Stimulated activated CD4-positive, alpha-beta T cell treated with anti-CD3 and anti-CD28 coated beads, TNF-alpha, amount 100 ng/mL, for 48 hours (primary cell): ENCODE measurements at places on chromosomes 12 and 14.

GRCh38 chr12:110957652-110958051, 37.3 kb upstream of the MYL2 start:
- DNase-seq = no peak

- DNase-seq = no peak
Measured at GRCh38 chr14:93033084-93033982, 82.4 kb downstream of the ITPK1 start.

- no peak for DNase-seq
Measured at GRCh38 chr14:25052385-25052784, 2.4 kb upstream of the STXBP6 start.

DNA sequence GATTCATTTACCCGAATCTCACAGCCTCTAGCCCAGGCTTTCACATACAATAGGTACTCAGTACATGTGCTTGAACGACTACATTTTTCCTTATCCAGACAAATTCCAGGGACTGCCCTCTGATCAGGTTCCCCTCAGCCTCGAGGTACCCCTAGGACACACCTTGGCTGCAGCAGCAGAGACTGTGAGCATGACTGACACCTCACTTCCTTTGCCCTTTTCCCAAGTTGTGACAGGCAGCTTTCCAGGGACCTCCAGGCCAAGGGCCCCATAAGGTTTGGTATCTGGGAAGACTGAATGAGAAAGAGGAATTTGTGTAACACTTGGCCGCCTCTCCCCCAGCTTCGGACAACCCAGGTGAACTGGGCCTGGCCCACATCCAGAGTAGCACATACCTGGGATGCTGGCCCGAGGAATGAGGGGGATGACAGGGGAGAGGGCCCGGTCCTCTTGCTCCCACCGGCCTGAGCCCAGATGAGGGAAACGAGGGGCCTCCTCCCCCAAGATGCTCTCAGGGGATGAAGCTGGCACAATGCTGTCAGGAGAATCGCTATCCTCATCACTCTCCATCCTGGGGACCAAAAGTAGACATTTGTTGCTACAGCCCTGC, 10.2 kb upstream of the PRKAG1 start:
- DNase-seq = no peak

GRCh38 chr12:3810016-3810370, 57.1 kb upstream of the CRACR2A start:
- DNase-seq = no peak

DNA sequence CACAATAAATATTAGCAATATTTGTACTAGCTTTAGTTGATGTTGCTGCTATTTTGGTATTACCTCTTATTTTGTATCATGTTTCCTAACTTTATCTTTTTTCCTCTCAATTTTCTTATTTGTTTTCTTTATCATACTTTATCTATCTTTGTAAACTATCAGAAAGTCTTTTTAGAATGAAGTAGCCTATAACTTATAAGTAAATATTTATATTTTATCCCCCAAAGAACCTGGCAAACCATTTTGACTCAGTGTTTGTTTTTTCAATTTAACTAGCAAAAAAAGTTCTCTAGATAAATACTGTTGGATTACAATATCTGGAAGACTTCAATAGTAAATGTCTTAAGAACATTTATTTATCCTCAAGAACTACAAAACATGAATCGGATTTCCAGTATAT, 135.7 kb upstream of the PDZRN4 start:
- DNase-seq = no peak

DNA sequence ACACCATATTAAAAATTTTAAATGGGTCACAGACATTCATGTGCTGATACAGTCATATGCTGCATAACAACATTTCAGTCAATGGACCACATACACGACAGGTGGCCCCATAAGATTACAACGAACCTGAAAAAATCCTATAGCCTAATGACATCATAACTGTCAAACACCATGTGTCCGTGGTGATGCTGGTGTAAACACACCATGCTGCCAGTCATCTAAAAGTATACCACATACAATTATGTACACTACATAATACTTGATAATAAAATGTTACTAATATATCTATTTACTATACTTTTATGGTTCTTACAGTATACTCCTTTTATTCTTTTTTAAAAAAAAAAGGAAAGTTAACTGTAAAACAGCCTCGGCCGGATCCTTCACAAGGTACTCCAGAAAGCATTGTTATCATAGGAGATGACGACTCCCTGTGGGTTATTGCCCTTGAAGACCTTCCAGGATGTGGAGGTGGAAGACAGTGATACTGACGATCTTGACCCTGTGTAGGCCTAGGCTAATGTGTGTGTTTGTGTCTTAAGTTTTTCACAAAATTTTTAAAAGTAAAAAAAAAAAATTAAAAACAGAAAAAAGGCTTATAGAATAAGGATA, 5.0 kb upstream of the TDG start:
- no peak for DNase-seq

- no peak for DNase-seq
Measured at GRCh38 chr12:120668868-120669840, 17.8 kb upstream of the MLEC start.

GRCh38 chr14:69887740-69888657, 8.8 kb downstream of the SMOC1 start:
- DNase-seq = no peak

GRCh38 chr12:29561664-29562071, 64.2 kb upstream of the OVCH1 start:
- no peak for DNase-seq

DNA sequence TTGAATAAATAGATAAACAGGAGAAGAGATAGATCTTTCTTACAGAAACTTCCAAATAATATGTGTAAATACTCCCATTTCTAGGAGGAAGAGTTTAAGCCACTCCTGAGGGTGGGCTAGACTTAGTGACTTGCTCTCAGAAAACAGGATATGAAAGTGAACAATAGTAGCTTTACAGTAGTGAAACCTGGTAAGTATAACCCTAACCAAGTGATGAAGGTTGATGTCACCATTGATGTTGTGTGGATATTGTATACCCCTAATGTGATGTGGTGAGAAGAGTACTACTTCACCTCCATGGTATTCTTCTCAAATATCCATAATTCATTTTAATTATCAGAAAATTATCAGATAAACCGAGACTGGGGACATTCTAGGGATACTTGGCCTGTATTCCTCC, 20.9 kb downstream of the AKAP6 start:
- DNase-seq = no peak

DNA sequence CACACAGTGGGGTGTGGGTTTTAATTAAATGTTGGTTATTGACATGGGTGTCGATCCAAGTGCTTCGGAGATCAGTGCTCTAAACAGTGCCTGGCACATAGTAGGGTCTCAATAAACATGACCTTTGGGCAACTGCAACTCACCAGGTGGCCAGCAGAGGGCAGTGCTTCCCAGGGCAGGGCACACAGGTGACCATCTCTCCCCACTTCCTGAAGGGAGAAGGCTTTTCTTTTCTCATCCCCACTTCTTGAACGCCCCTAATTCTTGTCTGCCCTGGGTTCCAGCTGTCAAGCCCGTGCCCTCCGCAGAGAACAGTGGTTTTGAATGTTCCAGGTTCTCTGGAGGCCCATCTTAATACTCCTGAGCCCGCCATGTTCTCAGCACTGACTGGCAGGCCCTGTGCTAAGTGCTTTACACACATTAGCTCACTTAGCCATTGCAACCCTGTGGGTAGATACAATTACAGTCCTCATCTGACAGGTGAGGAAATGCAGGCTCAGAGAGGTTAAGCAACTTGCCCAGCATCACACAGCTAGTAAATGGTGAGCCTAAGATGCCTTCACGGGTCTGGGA, 16.3 kb downstream of the RAPGEF3 start:
- peak; percentile 65 for DNase-seq

GRCh38 chr14:41615011-41615595, 8.4 kb downstream of the LRFN5 start:
- no peak for DNase-seq
